ENCODE measurements at places on chromosomes 6 and 20.

DNA sequence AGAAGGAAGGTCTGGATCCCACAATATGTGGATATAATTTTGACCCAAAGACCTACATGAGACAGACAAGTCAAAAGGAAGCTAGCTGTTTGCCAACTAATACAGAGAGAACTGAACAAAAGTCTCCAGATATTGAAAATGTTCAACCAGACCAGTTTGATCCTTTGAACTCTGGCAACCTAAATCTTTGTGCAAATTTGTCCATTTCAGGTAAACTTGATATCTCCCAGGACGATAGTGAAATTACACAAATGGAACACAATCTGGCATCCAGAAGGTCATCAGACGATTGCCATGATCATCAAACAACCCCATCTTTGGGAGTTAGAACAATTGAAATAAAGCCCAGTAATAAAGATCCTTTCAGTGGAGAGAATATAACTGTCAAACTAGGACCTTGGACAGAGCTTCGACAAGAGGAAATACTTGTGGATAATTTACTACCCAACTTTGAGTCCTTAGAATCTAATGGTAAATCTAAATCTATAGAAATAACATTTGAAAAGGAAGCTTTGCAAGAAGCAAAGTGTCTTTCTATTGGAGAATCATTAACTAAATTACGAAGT, 41.9 kb upstream of the SDHAF4 start:
- DNase-seq = no peak

DNA sequence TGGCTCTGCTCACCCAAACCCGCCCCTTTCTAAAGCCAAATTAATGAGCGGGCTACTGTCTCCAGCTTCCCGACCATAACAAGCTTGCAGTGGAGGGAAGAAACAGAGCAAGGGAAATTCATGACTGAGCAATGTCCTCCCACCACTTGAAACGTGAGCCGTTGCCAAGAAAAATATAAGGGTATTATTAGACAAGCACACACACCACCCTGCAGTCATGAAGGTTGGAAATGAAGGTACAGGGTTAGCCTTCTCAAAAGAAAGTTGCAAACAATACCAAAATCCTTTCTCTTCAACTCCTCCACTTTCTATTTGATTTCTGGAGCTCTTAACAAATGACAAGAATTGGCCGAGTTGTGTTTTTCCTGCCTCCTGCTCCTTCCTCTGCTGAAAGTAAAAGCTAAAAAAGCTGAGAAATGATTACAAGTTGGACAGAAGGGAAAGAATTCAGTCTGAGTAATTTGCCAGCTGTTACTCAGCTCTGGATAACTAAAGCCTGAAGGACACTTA, 151.1 kb upstream of the B3GAT2 start:
- no peak for DNase-seq

DNA sequence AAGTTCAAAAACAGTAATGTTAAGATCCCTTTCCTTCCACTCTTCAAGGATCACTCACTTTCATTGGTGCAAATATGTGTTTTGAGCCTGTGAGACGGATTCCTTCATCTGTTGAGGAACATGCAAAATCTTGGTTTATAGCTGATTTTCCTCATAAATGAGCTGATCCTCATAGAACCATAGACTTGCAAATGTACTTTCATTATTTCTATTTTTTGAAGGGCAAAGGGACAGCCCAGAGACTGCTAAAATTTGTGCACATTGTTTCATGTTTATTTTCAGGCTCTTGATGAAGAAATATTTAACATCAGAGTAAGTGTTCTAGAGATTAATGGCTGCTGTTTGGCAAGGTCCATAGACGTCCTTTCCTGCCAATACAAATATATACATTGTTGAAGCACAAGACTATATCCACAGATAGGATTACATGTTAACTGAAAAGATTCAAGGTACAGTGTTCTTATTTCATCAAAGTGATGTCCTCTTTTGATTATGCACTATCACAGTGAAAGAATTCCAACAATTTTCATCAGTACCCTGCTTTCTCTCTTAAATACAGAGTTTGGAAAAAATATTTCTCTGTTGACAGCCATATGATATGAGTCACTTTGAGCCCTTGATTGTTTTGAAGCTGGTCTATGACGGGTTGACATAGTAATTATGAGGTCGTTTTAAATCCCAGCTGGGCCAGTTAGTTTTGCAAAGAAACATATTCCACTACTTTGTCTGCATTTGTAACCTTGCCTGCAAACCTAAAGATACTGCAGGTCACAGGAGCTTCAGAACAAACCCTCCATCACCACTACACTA, 95.7 kb downstream of the FILIP1 start:
- DNase-seq = no peak

DNA sequence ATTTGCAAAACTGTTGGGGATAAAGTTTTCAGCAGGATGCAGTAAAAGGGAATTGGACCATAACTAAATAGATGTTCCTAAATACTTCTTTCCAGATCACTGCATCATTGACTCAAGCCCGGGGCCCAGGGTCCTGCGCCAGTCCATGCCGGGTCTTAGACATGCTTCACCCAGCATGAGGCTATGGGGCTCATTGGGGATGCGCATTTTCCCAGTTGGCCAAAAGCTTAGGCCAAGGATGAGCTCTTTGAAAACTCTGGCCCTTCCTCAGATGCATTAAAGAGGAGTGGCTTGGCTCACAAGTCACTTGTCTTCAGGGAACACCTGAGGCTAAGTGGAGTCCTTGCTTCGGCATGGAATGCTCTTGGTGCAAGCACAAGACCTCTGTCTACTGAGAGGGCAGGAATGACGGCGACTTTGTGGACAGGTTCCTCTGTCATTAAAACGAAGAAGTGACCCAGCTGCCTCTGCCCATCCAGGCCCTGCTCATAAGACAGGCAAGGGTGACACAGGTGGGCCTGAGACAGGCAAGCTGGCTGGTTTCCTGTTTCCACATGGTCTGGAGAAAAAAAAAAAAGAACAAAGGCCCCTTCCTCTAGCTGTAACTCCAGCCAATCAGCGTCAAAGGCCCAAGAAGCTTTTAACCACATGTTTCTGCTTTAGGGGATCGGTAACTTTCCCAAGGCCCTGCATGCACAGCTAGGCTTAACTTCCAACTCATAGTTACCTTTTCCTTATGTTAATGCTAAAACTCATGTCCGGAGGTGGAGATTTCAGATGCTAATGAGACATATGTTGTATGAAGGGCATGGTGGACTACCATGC, 81.4 kb upstream of the CDH4 start:
- no peak for DNase-seq

DNA sequence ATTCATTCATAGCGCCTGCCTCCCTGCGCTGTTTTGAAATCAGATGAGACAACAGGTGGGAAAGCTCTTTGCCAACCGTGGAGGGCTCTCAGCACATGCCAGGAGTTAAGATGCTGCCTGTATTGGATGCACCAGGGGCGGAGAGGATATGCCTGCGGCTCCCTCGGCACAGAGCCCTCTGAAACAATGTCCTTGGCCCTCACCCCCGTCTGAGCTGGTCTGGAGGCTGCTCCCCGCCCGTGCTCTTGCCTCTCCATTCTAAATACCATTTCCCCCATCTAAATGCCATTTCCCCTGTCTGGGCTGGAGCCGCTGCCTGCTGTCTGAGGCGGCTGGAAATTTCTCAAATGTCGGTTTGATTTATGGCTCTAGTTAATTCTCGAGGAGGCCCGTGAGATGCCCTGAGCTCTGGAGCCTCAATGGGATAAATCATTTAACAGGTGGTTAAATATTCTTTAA, 50.8 kb upstream of the MLN start:
- no peak for DNase-seq

DNA sequence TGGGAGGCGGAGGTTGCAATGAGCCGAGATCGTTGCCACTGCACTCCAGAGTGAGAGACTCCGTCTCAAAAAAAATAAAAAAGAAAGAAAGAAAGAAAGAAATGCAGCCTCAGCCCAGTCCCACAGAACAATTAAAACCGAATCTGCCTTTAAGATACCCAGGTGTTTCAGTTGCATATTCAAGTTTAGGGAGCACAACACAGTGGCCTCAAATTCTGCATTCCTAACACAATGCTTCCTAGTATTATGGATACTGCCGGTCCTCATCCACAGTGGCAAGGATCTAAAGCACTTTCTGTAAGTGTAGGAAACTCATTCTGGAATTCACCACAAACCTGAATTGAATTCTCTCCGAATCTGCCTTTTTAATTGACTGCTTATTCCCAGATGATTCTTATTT, 80.5 kb downstream of the TNFRSF21 start:
- no peak for DNase-seq

DNA sequence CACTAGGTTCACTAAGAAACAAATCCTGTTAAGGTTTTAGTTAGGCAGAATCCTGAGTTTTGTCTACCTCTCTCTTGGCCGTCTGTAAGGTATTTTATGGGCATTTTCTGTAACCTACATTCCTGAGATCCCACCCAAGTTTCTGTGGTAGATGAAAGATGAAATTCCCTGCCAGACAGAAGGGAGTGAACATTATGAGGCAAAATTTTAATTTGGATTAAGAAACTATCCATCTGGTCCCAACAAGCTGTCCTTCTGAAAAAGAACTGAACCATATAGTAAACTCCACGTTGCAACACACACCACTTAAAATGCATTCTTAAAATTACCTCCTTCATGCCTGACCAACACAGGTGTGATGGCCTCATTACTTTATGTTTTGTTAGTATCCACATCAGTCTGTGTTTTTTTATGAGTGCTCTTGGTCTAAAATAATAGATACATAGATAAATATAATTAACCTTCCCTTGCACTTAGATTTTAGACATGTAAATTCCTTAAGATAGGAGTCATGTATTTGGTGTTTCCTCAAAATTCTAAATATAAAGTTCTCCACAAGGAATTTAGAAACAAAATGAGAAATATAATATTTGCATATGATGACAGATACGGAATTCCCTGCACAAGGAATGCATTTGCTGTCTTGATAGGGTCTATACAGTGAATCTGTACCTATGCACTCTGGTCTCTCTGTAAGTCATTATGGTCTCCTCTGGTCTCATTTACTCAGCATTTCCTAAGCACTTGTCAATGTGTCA, 86.5 kb downstream of the CHD6 start:
- no peak for DNase-seq

- DNase-seq = no peak
Observed at GRCh38 chr6:20841806-20842205, 307.5 kb downstream of the CDKAL1 start.

GRCh38 chr6:106460481-106460880, 100.0 kb downstream of the CRYBG1 start:
- no peak for DNase-seq
